KBM-7 (cell line): ENCODE measurements at places on chromosomes 2 and 18.

DNA sequence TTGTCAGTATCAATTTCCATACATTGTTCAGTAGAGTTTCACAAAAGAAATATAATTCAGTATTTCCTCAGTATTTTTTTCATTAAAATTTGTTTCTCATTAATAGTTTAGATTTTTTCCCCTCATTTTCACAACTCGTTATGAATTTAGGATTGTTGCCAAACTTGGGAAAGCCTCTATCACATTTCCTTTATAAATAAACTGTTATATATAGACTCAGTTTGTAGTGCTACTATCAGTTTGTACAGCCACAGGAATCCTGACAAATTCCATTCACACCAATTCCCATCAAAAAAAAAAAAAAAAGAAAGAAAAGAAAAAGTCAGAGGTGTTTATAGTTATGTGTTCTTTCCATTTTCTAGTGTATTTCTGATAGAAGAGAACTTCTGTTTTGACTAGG, 123.3 kb upstream of the DCC start:
- DNase-seq: no peak

- DNase-seq: no peak
Observed at GRCh38 chr2:104026725-104027124, 827.2 kb upstream of the POU3F3 start.

DNA sequence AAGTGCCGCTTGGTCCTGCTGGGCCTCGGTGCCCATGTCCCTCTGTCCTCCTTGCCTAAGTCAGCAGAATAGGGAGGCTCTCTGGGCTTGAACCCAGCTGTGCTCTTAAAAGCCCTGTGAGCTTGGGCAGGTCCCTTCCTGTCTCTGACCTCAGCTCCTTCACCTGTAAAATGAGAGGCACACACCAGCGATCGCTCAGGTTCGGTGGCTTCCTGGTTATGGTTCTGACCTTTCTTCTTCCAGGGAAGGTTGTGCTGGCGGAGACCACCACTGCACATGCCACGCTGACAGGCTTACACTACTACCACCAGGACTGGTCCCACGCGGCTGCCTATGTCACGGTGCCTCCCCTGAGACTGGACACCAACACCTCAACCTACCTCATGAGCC, 36.1 kb upstream of the MAPRE3 start:
- no peak for DNase-seq

DNA sequence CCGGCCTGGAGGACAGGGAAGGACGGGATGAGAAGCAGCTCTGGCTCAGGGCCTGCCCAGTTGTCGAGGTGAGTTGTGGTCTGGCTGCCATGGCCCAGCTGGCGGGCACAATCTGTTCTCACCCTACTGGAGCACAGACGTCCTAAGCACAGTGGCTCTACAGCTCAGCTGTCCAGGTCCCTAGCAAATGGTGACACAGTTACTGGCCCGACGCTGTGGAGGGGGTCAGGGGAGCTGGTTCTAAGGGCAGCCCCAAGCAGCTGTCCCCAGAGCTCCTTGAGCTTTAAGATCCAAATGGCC, 32.9 kb downstream of the KCNK3 start:
- DNase-seq: no peak
